ENCODE measurements at places on chromosomes 2 and 18. TPM values are rescaled to one million over a fixed set of nuclear protein-coding genes. Genes with fewer than 3 reads are reported as not detected.

The SUCLG1 gene
- 51.1 TPM for total RNA-seq

The SLC19A3 gene
- total RNA-seq, result not detected

The REG1B gene
- not detected for total RNA-seq

The HNMT gene
- 0.47 TPM for total RNA-seq

- DNase-seq, result no peak
Measured at GRCh38 chr2:211793690-211794089, 744.9 kb downstream of the ERBB4 start.

DNA sequence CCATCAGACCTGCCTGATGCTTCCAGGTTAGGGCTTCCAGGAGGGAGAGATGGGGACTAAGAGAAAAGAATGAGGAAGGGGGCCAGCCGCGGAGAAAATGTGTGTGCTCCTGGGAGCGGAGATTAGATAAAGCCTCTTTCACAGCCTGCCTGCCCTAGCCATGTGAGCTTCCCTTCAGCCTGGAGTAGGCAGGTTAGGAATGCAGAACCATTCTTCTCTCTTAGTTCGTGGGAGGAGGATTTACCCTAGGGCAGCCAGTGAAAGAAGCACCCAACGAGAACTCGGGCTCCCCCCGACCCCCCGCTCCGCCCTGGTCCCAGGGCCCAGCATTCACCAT lies 36.1 kb downstream of the POMC start:
- no peak for DNase-seq

DNA sequence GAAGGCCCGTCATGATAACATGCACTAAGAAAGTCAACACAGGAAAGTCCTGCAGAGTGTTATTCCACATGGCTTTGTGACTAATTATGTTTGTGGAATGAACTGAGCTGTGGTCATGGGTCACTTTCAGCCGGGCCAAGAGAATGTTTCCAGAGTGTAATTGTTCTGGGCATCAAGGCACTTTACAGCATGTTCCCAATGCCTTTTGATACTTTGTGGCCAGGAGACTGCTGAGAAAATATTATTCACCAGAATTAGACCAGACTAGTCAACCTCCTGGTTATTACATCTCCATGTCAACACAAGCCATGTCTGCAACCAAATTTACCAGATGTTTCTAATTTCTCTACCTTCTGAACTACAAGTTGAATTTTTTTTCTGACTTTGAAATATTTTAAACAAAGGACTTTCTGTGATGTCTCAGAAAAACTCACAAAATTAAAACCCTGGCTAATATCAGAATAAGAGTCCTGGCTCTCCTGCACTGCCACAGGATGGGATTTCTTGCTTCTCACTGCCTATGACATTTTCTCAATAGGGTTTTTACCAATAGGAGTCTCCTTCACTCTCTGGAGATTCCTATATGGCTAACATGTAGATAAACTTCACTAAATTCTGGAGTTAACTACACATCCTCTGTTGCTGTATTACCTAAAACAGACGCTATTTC lies 90.6 kb upstream of the WDR75 start:
- no peak for DNase-seq

GRCh38 chr18:46917803-46918600 lies 600 bp downstream of the KATNAL2 start:
- no peak for DNase-seq

DNA sequence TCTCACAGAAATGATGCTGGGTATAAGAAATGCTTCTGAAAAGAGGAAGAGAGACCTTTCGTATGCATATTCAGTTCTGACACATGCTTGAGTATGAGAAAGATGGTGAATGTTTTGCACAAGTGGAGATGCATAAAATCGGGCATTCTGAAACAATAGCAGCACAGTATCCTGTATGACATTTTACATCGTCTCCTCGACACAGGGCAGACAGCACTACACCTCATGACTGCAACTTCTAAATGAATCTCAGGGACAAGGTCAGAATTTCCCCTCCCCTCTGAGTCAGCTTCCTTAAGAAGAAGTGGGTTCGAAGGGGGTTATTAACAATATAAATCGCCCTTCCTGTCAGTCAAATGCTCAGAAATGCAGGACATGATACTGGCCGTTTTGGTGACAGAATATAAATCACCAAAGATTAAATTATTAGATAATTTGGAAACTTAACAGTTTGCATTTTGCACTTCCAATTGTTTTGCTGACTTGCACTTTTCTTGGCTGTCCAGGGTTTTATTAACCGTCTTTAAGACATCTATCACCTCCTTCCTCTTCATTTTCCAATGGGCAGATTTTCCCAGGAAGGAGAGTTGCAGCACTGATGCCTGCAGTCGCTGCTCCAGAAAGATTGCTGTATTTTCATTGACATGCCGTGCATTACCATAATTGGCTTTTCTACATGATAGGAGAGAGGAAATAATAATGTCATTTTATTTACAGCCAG lies 57.2 kb downstream of the TSHZ1 start:
- no peak for DNase-seq

DNA sequence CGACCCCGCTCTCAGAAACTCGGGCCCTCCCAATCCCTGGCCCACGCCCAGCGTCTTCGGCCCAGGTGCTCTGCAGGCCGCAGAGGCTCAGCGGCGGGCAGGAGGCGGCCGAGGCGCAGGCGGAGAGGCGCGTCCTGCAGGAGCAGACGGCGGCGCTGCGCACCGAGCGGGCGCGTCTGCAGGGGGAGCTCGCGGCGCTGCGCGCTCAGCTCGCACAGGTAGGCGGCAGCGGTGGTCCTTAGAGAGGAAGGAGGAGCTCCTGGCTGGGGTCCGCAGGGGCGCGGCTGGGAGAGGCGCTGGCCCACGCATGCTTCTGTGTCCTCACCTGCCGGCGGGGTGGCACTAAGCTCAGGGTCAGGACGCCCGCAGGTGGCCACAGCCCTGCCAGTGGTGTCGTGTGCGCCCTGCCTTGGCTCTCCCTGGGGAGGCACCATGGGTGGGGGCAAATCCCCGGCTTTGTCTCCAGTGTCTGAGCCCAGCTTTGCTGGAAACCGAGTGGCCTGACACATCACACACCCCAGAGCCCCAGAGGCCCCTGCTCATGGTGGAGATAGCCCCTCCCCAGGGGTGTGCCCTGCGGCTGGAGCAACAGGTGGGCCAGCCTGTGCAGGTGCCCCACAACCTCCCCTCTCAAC lies 14.9 kb upstream of the SNED1 start:
- peak; percentile 23 for DNase-seq

DNA sequence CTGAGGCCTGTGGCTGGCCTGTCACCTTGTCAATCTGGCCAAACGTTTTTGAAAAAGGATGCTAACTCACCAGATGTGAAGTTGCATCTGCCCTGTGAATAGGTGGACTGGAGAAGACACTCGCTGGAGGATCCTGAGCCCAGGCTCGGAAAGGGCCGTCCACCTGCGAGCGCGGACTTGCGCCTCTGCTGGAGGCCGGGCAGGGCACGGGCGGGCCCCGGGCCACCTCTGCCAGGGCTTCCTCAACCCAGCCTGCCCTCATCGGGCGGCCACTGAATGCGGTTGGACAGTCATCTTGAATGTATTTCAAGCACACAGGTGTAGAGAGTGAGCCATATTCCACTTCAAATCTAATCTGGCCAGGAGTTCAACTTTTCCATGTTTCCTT lies 83.9 kb downstream of the FAM210A start:
- no peak for DNase-seq

DNA sequence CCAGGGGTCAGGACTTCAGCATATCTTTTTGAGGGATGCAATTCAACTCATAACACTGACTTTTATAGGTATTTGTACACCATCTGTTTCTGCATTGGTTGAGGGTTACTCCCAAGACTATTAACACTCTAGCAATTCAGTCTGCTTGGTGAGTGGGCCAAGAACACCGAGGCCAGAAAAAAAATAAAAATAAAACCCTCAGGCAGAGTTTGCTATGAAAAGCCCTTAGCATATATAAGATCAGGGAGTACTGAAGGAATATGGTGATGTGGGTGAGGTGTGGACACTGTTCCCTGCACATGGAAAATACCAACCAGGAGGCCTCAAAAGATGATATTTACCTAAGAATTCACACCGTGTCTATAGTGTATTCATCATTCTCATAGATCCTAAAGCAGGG lies 383.2 kb upstream of the UBE2E3 start:
- DNase-seq, result no peak

GRCh38 chr2:79530443-79530842 lies 17.6 kb downstream of the CTNNA2 start:
- no peak for DNase-seq

DNA sequence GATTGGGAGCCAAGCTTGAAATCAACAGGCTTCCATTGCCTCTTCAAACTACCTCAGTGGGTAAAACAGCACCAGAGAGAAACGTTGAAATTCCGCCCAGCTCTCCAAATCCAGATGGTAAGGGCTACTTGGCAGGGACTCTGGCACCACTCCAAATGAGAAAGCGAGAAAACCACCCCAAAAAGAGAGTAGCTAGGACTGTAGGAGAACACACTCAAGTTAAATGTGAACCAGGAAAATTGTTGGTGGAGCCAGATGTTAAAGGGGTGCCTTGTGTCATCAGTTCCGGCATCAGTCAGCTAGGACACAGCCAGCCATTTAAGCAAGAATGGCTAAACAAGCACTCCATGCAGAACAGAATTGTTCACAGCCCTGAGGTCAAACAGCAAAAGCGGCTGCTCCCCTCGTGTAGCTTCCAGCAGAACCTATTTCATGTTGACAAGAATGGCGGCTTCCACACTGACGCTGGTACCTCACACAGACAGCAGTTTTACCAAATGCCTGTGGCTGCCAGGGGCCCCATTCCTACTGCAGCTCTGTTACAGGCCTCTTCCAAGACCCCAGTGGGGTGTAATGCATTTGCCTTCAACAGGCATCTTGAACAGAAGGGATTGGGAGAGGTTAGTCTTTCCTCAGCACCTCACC lies 167.3 kb downstream of the ASXL3 start:
- no peak for DNase-seq

DNA sequence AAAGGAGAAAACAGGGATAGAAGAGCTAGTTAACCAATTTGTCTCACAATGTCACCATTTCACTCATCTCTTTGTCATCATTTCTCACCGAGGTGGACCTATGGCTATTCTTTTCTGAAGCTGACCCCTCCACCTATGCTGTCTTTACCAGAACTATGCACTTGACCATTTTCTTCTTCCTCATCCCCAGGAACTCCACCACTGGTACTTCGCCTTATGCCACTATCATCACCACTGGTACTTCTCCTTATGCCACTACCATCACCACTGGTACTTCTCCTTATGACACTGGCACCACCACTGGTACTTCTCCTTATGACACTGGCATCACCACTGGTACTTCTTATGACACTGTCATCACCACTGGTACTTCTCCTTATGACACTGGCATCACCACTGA lies 745.8 kb upstream of the CHAC2 start:
- DNase-seq, result no peak

GRCh38 chr18:49901862-49902340 lies 88.6 kb upstream of the ACAA2 start:
- no peak for DNase-seq

- DNase-seq, result no peak
Measured at GRCh38 chr2:40181855-40182254, 270.0 kb downstream of the SLC8A1 start.

GRCh38 chr2:24077879-24078278 lies 1.8 kb upstream of the SF3B6 start:
- DNase-seq, result no peak

GRCh38 chr18:59006461-59007067 lies 133.1 kb upstream of the SEC11C start:
- DNase-seq, result no peak
